Endothelial cell of coronary artery (primary cell): ENCODE measurements at places on chromosomes 12 and 14. TPM values are rescaled to one million over a fixed set of nuclear protein-coding genes. Genes with fewer than 3 reads are reported as not detected.

The NTN4 gene
- total RNA-seq: 92.9 and 390 TPM in 2 replicates

The PDE3A gene
- 10.3 and 14.8 TPM in 2 replicates for total RNA-seq

The DUSP16 gene
- 7.2 and 10.8 TPM in 2 replicates for total RNA-seq

The FGF23 gene
- not detected in 2 replicates for total RNA-seq

The SYCP3 gene
- 0.09 and 0.19 TPM in 2 replicates for total RNA-seq

The PLEKHD1 gene
- under 0.01 TPM in 1 of 2 replicates, not detected in the other for total RNA-seq
